Islet precursor cell (in vitro differentiated cells): ENCODE measurements at places on chromosomes 1 and 21.

- DNase-seq = peak; percentile 91
Observed at GRCh38 chr1:231272880-231273279, 31.9 kb downstream of the GNPAT start.

DNA sequence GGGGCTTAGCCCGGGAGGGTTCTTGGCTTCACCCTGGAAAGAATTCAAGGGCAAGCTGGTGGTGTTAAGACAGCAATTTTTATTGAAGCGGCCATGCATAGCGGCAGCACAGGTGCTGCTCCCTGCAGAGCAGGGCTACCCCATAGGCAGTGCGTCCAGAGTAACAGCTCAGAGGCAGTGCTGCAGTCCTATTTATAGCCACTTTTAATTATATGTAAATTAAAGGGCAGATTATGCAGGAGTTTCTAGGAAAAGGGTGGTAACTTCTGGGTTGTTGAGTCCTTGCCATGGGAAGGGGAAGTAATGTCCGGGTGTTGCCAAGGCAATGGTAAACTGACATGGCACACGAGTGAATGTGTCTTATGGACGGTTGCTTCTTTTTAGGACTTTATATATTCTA is 57.0 kb downstream of the VPS26C start:
- no peak for DNase-seq

GRCh38 chr21:31354122-31354521 is 10.1 kb upstream of the TIAM1 start:
- no peak for DNase-seq

- DNase-seq = no peak
Observed at GRCh38 chr21:24577301-24577700, 1030.0 kb downstream of the MRPL39 start.

DNA sequence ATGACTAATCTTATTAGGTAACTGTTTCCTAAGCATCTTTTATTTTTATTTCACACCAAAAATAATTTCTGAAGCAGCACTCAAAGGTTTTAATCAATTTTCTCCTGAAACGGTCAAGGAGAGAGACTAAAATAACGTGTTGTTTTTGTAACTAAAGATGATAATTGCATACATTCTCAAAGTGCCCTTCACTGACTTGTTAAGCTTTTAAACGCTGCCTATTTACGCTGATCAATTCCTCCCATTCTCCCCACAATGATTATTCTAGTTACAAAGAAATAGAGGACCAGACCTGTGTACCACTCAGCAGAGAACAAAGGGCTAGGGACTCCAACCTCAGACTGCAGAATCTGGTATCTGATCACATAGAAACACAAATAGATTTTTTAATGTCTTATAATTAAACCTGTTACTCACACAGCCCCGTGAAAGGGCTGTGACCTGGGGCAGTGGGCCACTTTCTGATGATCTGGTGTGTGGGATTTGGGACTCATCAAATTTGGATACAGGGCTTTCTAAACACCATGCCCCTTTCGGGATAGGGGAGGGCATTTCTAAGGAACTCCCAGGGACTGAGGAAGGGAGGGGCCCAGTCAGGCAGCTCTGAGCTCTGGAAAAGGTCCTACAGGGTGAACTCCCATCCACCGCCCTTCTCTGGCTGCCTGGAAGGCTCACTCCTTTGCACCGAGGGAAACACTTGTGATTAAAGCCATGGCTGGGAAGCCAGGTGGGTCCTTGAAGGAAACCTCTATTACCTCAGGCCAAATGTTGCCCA is 65.2 kb downstream of the BCAR3 start:
- DNase-seq = peak; percentile 90

- DNase-seq = no peak
Observed at GRCh38 chr1:159429074-159429861, 2.7 kb upstream of the OR10J4 start.

DNA sequence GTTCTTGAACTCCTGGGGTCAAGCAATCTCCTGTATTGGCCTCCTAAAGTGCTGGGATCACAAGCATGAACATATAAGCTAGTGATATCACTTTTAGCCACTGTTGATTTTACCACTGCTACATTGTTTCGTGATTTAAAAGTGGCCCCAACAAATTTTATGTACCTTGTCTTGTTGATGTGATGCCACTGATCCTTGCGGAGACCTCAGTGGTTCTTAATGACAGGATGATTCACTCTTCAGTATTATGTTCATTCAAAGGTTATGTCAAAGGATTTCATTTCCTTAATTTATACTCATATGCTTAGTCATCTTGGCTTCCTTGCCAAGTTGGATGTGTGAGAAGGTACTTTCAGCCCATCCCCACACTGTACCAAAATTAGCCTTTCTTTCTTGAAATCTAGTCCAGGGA is 12.1 kb downstream of the PRKACB start:
- DNase-seq = no peak

GRCh38 chr21:45130324-45130774 is 56.0 kb downstream of the ADARB1 start:
- no peak for DNase-seq
